ENCODE measurements at places on chromosomes 4 and X. TPM values are rescaled to one million over a fixed set of nuclear protein-coding genes. Genes with fewer than 3 reads are reported as not detected.

DNA sequence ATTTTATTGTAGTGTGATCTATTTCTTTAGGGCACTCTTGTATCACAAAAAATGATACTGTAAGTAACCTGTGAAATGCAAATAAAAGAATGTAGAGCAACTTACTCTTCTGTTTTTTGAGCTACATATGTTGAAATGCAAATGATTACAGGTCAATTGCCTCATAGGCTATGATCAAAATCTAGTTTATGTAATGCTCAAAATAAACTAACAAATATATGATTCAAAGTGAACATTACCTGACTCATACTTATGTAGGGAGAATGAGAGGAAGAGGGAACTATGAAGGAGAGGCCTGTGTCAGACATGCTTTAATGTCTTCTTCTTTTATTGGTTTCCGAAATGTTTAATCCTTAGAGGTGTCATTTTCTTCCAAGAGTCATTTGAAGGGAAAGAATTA, 5.0 kb upstream of the RPS6KA3 start:
- no peak for DNase-seq
- no peaks in the 10 kb centered on the region for H3K36me3 ChIP-seq
- H3K27me3 ChIP-seq: peaks cover 45% of the 10 kb centered on the region
- no peaks in the 10 kb centered on the region for H3K4me1 ChIP-seq

GRCh38 chr4:70713453-70714078, 8.2 kb upstream of the RUFY3 start:
- H3K36me3 ChIP-seq: no peaks in the 10 kb centered on the region
- H3K27me3 ChIP-seq: no peaks in the 10 kb centered on the region
- no peak overlapping the region for H3K27ac ChIP-seq

DNA sequence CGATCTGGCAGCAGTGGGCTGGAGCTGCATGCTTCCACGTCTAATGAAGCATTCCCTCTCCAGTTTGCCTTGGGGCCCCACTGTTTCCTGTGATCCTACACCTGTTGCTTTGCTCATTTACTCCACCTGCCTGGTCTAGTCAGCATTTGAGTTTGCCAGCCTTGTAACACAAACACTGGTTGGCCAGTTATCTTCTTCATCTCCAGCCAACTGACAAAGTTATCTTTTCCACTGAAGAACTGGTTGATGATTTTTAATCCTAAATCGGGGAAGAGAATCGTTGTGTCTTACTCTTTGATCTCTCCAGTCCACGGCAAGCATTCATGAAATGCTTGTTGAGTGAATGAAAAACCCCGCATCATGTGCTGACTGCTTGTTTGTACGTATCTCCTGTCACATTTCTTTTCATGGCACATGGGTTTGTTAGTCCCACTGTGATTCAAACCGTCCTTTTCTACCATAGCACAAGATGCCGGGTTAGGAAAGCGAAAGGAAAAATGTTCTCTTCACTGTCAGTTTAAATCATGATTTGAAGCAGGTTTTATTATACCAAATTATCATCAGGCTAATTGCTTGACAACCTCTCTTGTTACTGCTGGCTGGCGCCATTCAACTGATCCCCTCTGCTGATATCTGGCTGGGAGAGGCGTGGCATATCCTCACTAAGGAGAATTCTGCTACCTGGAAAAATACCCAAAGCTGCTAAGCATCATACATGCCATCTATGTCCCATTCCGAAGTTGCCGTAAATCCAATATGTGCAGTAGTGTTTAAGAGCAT, 144.8 kb downstream of the SHROOM3 start:
- DNase-seq: no peak
- H3K36me3 ChIP-seq: no peaks in the 10 kb centered on the region
- H3K27ac ChIP-seq: no peak overlapping the region
- no peaks in the 10 kb centered on the region for H3K27me3 ChIP-seq
- H3K4me1 ChIP-seq: no peaks in the 10 kb centered on the region

- no peak for DNase-seq
- no peak overlapping the region for H3K27ac ChIP-seq
- H3K4me1 ChIP-seq: no peaks in the 10 kb centered on the region
- H3K27me3 ChIP-seq: no peaks in the 10 kb centered on the region
Observed at GRCh38 chrX:16312761-16313623, 145.7 kb downstream of the MAGEB17 start.

UCHL1 gene
- total RNA-seq: 3.2 TPM

SYN1 gene
- total RNA-seq: 14.0 TPM

LINC00632 gene
- 119 TPM for total RNA-seq

ADAM29 gene
- total RNA-seq: not detected
